Stimulated activated CD8-positive, alpha-beta memory T cell treated with anti-CD3 and anti-CD28 coated beads, Interleukin-7, amount 100 ng/mL, for 24 hours (primary cell): ENCODE measurements at places on chromosomes 2 and 18.

GRCh38 chr2:120929829-120930228 is 194.2 kb downstream of the GLI2 start:
- no peak for DNase-seq

- no peak for DNase-seq
Observed at GRCh38 chr2:205564346-205565141, 117.8 kb upstream of the NRP2 start.

DNA sequence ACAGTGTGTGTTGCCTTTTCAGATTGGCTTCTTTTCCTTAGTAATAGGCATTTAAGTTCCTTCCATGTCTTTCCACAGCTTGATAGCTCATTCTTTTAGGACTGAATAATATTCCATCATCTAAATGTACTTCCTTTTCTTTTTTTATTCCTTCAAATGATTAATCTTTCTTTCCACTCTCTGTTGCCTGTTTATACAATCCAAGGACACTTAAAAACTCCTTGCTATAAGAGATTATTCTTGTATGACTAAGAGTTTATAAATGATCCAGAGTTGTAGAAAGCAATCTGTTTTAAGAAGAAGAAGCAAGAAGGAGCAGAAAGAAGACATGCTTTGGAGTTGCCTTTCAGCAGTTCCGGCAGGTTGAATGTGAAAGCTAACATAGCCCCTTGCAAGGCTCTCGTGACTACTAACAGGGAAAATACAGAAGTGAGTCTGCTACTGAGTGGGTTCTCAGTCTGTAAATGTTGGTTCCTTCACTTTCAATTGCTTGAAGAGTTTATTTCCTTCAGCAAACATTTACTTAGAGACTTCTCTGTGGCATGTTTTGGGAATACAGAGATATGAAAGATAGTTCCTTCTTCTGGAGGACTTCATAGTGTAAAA is 123.0 kb downstream of the PMAIP1 start:
- no peak for DNase-seq

DNA sequence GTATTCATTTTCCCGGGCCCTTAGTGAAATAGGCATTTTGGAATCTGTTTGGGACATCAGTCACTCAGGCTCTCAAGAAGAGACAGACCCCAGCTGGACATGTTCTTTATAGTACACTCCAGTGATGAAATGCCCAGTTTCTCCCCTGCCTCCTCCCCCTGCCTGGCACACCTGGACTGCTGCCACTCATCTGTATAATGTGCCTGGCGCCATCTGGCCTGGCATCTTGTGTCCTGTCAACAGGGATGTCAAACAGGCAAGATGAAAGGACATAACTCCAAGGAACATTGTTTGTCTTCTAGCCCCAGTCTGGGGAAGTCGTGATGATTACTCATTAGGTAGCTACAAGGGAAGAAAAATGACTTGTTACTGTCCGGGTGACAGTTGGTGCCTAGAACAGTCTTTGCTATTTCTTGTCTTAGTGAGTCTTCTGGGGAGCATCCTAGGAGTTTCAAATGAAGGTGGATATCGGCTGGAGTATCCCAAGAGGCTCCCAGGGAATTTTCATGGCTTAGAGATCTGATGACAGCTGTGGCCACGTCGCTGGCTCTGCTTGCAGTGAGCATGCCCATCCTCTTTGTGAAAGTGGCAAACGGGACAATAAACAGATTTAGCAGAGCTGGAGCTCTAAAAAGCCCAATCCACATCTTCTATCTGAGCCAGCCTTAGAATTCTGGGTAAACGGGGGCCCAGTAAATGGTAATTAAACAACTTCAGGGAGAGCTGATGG is 153.6 kb downstream of the ALK start:
- no peak for DNase-seq

GRCh38 chr2:37506407-37507050 is 162.1 kb downstream of the QPCT start:
- no peak for DNase-seq

- no peak for DNase-seq
Observed at GRCh38 chr18:60895181-60895580, 438.0 kb upstream of the CDH20 start.

DNA sequence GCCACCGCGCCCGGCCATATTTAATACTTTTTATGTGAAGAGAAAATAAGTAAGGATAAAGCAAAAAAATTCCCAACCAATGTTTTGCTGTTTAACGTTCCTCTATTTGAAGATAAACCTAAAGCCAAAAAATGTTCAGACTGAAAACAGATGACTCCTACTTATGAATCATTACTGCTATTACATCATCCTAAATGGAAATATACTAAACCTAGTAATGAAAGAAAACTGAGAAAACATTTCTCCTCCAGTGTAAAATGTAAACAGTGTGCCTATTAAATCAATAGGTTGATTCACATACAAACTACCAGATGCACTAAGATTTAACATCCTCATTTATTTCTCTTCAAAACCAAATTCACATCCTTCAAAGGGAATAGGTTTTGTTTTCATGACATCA is 43.5 kb downstream of the CWC22 start:
- DNase-seq, result no peak

DNA sequence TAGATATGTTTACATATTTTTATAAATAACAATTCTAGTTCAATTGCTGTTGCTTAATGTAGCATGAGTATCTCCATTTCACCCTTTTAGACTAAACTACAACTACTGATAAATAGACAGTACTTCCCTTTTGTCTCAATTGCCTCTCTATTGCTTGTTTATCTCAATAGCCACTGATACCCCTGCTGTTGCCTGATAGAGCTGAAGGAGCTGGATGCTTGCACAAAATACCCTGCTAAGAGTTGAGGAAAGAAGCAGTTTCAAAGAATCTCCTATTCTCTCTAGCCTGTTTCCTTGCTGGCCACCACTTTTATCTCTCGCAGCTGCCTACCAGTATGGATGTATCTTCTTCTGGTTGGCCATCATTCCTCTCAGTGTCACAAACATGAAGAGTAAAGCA is 16.9 kb upstream of the ZNF804A start:
- DNase-seq, result no peak

DNA sequence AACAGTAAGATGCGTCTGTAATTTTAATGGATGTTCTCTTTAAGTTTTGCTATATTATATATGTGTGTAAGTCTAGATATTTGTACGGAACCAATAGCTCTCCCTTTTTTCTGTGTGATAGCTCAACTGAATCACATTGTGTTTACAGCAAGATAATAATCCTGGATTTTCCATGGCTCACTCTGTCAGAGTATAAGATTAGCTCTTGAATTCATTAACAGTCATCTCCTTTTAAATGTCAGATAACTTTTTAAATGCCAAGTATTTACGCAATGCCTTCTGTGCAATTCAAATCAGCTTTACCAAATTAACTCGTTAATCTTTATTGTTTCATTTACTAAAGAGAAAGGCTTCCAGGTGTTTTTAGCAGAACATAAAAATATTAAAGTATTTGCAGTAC is 76.9 kb downstream of the KIAA2012 start:
- DNase-seq, result no peak

DNA sequence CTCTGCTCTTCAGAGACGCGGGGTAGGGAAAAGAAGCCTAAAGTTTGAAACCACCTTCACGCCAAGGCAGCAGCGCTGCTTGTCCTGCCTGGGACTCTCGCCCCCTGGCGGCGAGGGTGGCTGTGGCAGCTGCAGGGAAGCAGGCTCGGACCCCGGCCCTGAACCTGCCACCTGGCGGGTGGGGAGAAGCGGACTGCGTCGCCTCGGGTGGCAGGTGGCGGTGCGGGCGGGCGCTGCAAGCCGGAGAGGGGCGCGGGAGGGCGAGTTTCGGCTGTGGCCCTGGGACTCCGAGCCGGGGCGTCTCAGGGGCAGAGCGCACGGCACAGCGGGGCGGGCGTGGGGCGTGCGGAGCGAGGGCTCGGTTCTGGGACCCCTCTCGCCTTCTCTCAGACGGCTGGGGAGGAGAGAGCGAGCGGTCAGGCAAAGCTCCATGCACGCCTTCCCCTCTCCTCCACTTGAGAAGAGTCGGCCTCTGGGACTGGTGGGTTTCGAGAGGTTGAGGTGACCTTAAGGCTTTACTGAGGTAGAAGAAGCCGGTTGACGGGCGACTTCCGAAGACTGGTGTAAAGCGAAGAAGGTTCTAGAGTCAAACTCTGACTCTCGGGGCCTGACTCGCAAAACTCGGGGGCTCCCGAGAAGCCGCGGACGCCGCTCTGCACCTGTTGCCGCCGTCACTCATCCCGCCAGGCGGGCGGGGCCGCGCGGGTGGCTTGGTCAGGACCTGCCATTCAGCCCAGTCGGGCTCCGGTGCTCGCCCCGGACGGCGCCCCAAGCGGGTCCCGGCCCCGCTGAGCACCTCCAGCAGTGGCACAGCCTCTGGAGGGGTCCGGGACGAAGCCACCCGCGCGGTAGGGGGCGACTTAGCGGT is 1.1 kb upstream of the BOLL start:
- DNase-seq, result no peak

DNA sequence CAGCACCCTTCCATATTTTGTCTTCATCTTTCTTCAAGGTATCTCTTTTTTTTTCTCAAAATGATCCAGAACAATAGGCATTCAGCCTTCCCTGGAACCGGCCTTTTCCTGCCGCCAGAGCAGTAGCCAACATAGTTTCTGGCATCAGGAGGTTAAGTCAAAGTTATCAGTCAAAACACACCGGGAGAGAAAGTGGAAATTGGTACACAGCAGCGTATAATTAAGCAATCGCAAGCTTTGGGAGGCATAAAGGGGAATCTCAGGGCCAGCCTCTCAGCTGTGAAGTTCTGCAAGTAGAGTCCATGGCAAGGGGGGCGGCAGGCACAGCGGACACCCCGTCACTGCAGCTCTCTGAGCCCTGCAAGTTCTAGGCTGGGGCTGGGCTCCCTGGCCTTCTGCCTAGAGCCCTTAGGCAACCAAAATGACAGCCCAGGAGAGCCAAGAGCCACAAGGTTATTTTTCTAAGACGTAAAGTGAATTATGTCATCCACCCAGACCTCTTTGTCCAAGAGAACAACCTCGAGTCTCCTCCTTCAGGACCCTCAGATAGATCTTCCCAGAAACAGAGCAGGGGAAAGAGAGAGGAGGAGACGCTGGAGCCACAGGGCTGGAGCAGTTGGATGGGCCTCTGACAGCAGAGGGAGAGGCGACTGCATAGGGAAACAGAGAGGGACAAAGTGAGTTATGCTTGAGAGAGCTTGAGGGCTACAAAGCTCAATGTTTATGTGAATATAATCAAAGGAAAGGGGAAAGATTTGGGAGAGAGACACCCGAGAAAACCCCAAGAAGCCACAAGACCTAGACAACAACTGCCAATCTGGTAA is 114.7 kb downstream of the BCL2L11 start:
- DNase-seq, result no peak

DNA sequence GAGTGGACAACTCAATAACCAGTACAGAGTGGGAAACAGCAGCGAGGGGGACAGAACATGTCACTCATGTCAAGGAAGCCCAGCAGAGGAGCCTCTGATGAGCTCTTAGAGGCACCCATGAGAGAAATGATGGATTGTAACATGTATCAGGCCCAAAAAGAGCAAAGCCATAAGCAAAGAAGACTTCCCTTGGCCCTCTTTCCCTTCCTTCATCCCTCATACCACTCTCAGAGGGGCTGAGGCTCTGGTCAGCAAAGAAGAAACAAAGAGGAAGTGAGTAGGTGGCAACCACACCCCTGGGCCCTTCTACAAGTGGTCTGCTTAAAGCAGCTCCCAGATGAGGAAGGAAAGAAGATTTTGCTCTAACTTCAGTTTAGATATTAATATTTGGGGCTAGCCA is 112.8 kb downstream of the CDC42EP3 start:
- DNase-seq, result no peak

DNA sequence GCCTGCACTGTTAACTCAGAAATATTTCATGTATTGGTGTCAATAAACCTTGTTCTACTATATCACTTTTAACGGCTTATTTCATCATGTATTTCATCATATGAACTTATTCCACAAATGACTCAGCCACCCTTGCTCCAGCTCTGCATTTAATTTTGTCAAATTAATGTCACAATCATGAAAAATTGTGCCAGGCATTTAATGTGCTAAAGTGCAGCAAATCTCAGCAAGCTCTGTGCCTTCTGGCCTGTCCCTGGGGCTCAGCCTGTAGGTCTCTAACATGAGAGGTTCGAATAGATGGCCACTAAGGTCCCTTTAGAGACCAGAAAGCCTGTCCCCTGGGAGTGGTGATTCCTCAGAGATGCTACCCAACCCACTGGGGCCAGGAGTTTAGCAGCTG is 28.6 kb downstream of the BOD1L2 start:
- no peak for DNase-seq

DNA sequence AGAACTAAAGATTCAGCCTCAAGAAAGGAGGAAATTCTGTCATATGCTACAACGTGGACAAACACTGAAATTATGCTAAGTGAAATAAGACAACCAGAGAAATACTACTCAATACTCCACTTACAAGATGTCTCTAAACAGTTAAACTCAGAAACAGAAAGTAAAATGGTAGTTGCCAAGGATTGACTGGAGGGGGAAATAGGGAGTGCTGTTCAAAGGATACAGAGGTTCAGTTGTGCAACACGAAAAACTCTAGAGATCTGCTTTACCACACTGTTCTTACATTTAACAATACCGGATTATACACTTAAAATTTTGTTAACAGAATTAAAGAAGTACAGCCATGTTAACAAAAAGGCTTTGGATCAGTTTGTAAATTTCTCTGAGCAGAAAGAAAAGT is 39.8 kb upstream of the C2orf15 start:
- DNase-seq, result no peak

GRCh38 chr2:35428548-35428947 is 927.0 kb upstream of the CRIM1 start:
- DNase-seq, result no peak

DNA sequence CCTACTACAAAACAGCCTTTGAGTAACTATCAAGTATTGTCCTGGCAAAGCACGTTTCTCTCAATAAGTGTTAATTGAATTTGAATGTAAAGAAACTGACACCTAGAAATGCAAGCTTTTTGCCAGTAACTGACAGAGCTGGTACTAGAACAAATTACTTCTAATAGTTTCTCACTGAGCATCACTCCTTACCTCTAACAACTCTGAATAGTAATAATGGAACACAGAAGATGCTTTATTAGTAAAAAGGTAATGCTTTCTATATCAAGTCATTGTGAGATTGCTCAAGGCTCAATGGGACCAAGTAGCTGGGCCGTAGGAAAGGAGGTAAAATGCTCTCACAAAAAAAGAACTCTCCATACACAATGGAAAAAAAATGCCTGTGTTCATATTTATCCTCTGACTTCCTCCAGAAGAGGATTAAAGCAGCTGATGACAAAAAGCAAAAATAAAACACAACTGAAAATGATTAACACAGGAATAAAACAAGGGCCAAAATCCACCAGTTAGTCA is 11.8 kb downstream of the RASGRP3 start:
- no peak for DNase-seq

- no peak for DNase-seq
Observed at GRCh38 chr18:35042389-35043071, 1.3 kb downstream of the MAPRE2 start.

DNA sequence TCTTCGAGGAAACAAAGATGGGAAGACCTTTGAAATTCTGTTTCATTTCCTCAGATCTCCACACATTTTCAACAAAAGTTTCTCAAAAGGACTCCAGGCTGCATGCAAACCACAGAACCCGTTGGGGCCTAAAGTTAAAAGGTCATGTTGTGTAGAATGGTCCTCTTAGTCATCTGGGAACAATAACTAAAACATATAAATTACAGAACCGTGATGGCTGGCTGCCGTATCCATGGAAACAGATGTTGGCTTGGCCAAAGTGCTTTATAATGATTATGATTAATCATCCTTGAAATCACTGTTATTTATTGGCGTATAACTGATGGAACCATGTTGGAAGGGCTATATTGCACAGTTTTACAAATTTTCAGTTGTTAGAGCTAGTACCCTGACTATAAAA is 182.8 kb upstream of the CRIM1 start:
- no peak for DNase-seq

- no peak for DNase-seq
Observed at GRCh38 chr2:181275643-181276070, 181.5 kb upstream of the ITGA4 start.

- no peak for DNase-seq
Observed at GRCh38 chr18:10190564-10190963, 263.9 kb upstream of the APCDD1 start.
